ENCODE measurements at places on chromosomes 6 and 20. TPM values are rescaled to one million over a fixed set of nuclear protein-coding genes. Genes with fewer than 3 reads are reported as not detected.

- DNase-seq = no peak
- H3K36me3 ChIP-seq = no peaks in the 10 kb centered on the region
- H3K4me3 ChIP-seq = no peak overlapping the region
- H3K27ac ChIP-seq = no peak overlapping the region
- no peaks in the 10 kb centered on the region for H3K4me1 ChIP-seq
Observed at GRCh38 chr6:88544986-88545612, 379.0 kb upstream of the CNR1 start.

- H3K27me3 ChIP-seq = no peaks in the 10 kb centered on the region
- H3K36me3 ChIP-seq = no peaks in the 10 kb centered on the region
- H3K27ac ChIP-seq = no peak overlapping the region
Observed at GRCh38 chr20:23332467-23332866, 18.1 kb upstream of the NXT1 start.

GRCh38 chr6:24683297-24684296, 16.7 kb downstream of the ACOT13 start:
- H3K36me3 ChIP-seq = peaks cover 20% of the 10 kb centered on the region
- no peak for DNase-seq
- no peak overlapping the region for H3K4me3 ChIP-seq
- H3K27ac ChIP-seq = no peak overlapping the region

Gene APMAP
- total RNA-seq = 77.4 TPM

Gene ADGRB3
- total RNA-seq = 13.9 TPM
